ENCODE measurements at places on chromosomes 2 and 18.
A peak's percentile ranks its signal among the peaks of the same experiment; 100 is the strongest.

DNA sequence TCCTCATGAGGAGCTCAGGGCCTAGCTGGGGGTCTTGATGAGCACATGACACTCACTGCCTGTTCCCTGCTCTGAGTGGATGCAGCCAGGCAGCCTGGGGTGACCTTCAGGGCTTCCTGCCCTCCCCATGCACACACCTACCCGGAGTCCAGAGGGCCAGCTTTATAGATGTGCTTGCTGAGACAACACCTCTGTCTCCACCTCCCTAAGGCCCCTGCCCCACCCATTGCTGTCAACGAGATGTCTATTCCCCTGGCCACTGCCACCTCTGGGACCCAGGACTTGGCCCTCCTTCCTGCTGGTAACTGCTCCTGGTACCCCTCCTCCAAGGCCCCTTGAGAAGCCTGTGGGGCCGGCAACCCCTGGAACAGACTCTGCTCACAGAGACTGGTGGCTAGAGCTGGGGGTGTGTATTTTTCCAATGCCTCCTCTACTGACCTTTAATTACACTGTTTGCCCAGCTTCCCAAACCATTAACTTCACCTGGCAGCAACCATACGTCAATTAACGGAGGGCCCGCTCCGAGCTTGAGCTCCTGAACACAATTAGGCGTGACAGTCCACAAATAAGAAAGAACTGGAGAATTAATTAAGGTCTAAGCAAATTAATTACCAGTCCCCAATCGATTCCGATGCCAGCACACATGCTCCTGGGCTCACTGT lies 66.3 kb downstream of the EMX1 start:
- no peak for DNase-seq

- DNase-seq: no peak
Measured at GRCh38 chr2:145041706-145042105, 521.8 kb upstream of the ZEB2 start.

DNA sequence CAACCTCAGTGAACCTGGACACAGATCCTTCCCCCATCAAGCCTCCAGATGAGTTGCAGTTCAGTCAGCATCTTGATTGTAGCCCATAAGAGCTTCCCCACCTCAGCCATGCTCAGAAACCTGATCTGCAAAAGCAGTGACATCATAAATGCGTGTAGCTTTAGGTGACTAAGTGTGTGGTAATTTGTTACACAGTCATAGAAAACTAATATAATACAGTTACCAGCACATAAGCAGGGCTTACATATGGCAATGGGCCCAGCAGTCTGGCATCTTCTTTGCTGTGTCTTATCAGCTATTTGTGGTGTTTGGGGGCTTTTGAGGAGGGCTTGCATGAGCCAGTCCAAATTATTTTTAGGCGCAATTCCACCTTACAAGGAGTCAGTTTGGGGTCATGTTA lies 807.0 kb downstream of the SLC4A3 start:
- no peak for DNase-seq

DNA sequence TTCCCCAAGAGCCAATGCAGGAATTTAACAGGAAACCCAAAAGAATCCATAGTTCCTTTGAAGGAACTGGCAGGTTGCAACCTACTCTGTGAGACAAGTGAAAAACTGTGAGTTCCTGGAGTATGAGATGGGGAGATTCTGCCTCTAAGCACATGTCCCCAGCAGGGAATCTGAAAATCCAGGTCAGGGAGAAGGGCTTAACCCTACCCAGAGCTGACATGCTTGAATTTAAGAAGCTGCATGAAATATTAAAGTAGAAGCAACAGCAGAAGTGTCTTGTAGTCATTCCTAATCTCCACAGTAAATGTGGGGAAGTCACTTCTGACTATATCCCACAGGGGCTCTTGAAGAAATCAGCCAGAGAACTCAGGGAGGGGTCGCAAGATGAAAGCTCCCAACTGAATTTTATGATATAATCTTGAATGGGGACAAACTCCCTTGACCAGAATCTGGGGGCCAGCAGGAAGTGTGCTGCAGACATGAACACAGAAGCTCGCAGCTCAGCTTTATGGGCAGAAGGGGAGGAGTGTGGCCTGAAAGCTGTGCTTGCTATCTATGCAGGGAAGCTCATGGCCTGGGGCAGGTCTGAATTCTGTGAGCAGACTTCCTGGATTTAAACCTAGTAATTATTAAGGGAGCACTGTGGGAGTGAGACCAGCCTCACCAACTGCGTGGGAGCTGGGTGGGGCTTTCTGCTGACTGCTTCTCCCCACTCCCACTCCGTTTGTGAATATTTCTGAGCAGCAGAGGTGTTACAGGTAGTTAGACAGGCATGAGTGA lies 184.1 kb upstream of the KYNU start:
- no peak for DNase-seq

DNA sequence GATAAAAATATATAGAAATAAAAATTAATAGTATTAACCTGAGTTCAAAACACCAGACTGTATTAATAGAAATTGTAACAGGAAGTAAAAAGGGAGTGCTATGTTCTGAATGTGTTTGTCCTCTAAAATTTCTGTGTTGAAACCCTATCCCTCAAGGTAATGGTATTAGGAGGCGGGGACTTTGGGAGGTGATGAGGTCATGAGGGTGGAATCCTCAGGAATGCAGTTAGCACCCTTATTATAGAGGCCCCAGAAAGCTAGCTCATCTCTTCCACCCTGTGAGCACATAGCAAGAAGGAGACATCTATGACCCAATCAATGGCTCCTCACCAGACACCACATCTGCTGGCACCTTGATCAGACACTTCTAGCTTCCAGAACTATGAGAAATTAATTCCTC lies 124.5 kb downstream of the CMPK2 start:
- DNase-seq: peak; percentile 11

DNA sequence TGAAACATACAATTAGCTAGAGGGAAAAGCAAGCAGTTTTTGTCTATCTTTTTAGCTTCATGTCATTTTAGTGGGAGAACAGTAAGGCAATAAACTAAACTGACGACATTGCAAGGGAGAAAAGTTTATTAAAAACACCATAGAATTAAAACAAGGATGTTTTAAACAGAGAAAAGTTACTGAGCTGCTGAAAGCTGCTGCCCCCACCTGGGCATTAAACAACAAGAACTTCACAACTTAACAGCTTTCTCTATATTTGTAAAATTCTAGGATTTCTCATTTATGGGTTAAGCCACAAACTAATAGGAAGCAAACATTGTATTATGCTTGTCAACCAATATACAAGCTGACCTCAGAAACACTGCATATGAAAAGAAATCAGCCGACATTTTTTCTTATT lies 289.2 kb downstream of the ERBB4 start:
- DNase-seq: peak; percentile 51

- peak; percentile 78 for DNase-seq
Measured at GRCh38 chr2:202032846-202033316, 774 bp upstream of the FZD7 start.

- DNase-seq: no peak
Measured at GRCh38 chr2:25410370-25410769, 68.6 kb upstream of the DNMT3A start.

DNA sequence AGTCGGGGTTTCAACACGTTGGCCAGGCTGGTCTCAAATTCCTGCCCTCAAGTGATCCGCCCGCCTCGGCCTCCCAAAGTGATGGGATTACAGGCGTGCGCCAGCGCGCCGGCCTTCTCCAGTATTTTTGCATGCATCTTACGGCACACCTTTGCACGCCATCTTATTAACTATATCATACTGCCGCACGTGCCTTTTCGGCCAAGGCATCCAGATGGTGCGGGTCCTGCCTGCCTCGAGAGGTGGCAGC lies 765 bp upstream of the ING5 start:
- no peak for DNase-seq

GRCh38 chr2:58484221-58484620 lies 243.1 kb upstream of the FANCL start:
- DNase-seq: no peak

GRCh38 chr2:106117882-106118684 lies 76.0 kb downstream of the UXS1 start:
- DNase-seq: no peak

DNA sequence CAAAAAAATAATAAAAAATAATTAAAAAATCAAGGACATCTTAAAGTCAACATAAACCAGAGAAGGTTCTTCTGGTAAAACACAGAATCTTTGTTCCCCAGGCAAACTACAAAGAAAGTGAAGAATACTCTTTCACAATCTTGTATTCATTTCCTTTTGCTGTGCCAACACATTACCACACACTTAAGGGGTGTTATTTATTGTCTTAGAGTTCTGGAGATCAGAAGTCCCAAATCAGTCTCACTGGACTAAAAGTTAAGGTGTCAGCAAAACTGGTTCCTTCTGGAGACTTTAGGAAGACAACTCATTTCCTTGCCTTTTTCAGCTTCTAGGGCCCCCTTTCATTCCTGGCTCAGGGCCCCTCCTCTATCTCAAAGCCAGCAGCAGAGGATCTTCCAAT lies 12.2 kb upstream of the CAB39 start:
- DNase-seq: peak; percentile 46

DNA sequence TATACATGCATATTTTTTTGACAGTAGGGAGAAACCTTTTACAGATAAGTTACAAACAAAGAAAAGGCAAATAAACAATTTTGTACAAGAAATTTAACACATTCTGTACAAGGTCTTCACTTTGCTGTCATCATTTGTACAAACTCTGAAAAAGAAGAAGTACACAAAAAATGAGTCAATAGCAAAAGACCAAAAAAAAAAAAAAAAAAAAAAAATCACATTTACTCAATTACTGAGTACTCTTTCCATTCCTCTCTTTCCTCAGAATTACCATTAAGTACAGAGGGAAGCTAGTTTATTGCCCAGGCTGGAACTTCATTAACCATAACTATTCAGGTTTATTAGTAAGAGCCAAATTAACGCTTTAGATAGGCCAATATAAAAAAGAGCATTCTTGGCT lies 5.6 kb upstream of the STPG4 start:
- no peak for DNase-seq

DNA sequence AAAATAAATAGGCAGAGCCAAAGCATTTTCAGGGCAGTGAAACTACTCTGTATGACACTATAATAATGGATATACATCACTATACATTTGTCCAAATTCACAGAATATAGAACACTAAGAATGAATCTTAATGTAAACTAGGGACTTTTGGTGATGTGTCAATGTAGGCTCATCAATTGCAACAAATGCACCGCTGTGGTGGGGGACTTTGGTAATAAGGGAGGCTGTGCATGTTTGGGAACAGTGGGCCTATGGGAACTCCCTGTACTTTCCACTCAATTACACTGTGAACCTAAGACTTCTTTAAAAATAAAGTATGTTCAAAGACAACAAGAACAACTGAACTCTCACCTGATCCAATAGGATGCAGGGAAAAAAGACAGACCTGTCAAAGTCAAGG lies 220.7 kb downstream of the CMPK2 start:
- DNase-seq: no peak

GRCh38 chr2:158923180-158923594 lies 45.3 kb upstream of the TANC1 start:
- DNase-seq: peak; percentile 91

- DNase-seq: no peak
Measured at GRCh38 chr2:189047171-189047888, 73.2 kb downstream of the COL3A1 start.

DNA sequence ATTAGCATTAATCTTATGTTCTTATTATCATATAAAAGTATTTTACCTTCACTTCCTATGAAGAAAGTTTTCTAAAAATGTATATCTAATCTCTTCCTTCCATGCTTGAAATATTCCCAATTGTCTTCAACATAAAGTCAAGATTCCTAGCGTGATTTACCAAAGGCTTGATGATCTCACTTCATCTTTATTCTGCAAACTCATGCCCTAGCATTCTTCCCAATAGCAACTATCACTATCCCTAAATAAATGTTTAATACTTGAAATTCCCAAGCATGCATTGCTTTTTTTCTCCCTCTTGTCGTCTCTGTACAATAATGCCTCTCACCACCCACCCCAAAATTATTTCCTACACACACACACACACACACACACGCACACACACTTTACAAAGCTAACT lies 125.8 kb downstream of the VWC2L start:
- no peak for DNase-seq

GRCh38 chr18:31643003-31643402 lies 41.4 kb downstream of the B4GALT6 start:
- no peak for DNase-seq

- no peak for DNase-seq
Measured at GRCh38 chr2:78416625-78417300, 608.7 kb upstream of the REG3G start.

DNA sequence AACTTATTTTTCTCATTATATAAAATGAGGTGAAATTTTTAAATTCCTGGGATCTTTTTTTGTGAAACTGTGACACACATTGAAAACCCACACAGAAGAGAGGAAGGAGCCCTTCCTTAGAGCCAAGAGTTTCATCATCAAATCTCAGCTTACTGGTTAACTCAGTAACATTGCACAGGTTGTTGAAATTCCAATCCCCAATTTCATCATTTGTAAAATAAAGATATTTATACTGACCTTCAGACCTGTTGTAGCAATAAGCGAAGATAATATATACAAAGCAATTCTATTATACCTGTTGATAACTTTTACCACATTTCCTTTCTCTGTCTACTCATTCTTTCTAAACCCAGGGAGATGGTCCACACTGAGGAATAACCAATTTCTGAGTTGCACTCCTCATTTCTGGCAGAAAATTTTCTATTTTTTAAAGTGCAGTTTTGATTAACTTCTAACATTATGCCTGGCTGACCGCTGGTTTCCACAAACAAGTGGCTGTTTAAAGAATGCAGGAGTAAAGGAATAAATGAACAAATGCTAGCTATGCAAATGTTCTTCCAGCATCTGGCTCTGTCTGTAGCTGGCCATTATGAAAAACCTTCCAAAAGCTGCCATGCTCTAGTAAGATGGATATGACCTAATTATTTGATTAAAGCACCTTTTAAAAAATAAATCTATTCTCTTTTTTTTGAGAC lies 105.7 kb upstream of the LINC00305 start:
- DNase-seq: no peak

DNA sequence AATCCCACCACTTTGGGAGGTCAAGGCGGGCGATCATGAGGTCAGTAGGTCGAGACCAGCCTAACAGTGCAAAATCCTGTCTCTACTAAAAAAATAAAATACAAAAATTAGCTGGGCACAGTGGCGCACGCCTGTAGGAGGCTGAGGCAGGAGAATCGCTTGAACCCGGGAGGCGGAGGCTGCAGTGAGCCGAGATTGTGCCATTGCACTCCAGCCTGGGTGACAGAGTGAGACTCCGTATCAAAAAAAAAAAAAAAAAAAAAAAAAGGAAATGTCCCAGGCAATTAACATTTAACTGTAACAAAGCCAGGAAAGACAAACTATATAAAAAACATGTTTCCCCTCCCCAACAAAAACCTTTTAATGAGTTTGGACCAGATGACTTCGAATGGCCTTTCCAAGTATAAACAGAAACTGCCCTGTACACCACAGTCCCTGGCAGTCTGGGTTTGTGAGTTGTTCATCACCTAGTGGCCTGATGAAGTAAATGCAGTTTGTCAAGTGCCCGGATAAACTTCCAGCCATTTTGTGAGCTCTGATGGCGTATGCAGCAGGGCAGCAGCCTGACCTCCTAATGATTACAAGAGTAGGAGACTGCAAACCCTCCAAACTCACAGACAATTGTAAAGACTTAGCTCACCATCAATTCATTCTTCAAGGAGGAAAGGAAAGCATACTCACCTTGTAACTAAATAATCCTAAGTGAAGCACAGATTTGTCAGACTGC lies 16.6 kb upstream of the PCBP1 start:
- DNase-seq: peak; percentile 86

- DNase-seq: no peak
Measured at GRCh38 chr2:102368461-102369109, 13.0 kb downstream of the IL18R1 start.
